GM23248 (cell line): ENCODE measurements at places on chromosomes 7 and 10.

DNA sequence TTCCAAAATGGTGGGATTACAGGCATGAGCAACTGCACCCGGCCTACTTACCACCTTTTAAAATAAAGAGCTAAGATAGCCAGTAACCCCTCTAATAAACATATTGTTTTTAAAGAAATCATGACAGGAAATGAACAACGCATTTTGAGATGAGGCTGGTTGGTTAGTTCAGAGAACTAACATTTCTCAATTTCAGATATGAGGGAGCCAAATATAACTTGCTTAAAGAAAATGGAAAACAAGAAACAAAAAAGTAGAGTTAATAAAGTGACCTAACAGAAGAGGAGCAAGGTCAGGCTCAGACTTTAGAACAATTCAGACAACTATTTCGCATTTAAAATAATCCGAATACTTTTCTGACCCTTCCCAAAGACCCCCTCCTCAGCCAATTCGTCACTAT is 254.9 kb upstream of the PHF14 start:
- no peak for DNase-seq

- no peak for DNase-seq
Observed at GRCh38 chr7:136049818-136050461, 72.8 kb upstream of the MTPN start.

DNA sequence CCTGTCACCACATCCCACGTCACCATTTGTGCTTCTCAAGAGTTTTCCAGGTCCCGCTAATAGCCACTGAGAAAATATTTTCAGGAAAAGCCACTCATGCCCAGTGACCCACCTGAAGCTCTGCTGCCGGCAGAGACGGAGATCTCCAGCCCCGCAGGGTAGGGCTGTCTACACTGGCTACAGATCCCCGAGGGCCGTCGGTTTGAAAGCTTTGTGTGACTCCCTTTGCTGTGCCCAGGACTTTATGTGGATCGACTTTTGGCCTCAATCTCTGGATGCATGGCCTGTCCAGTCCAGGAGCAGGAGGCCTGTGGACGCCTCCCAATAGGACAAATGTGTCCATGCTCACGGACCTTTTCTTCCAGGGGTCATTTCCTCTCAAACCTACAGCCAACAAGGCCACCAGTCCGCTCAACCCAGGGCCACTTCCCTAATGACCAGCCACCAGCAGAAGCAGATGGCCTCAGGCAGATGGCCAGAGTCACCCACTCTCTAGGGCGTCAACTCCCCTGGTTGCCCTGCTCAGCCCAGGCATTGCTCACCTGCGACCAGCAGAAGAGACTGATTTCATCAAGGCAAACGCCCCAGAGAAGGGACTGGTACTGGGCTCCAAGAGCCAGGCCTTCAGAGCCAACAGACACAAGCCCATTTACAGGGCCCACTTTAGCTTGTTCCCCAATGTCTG is 76.4 kb downstream of the OAT start:
- no peak for DNase-seq

DNA sequence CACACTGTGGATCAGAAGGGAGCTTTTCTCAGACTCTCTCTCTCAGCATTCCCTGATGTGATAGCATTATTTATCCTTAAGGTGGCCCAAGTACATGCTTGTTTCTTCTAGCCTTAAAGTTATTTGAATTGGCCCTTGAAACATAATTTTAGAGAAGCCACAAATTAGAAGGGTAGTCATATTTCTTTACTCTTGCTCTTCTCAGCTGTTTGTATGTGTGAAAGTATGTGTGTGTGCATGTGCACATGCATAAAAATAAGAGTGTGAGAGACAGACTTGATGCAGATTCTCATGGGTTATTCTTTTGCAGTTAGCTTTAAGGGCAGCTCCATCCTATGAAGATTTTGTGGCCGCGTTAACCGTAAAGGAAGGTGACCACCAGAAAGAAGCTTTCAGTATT is 50.1 kb downstream of the PLEKHA8 start:
- DNase-seq: no peak
